Progenitor cell of endocrine pancreas (in vitro differentiated cells): ENCODE measurements at places on chromosomes 1 and 21.

DNA sequence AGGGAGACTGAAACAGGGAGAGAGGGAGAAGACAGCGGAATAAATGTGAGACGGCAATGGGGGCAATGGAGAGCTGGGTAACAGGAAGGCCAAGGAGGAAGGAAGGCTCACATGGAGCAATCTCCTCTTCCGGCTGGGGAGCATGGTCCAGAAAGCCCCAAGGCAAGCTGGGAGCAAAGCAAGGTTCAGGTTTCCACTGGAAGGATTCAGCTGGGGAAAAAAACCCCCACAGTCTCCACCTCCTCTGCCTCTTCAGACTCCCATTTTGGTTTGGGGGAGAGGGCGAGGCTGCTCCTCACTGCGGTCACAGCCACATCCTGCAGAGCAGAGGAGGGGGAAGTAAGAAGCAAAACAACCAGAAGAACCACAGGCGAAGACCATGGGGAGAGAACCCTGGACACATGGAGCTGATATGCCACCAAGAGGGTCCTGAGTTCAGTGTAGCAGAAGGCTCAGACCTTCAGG, 650 bp downstream of the TNFAIP8L2 start:
- DNase-seq, result no peak

GRCh38 chr1:91273875-91274274, 130.8 kb downstream of the HFM1 start:
- no peak for DNase-seq

DNA sequence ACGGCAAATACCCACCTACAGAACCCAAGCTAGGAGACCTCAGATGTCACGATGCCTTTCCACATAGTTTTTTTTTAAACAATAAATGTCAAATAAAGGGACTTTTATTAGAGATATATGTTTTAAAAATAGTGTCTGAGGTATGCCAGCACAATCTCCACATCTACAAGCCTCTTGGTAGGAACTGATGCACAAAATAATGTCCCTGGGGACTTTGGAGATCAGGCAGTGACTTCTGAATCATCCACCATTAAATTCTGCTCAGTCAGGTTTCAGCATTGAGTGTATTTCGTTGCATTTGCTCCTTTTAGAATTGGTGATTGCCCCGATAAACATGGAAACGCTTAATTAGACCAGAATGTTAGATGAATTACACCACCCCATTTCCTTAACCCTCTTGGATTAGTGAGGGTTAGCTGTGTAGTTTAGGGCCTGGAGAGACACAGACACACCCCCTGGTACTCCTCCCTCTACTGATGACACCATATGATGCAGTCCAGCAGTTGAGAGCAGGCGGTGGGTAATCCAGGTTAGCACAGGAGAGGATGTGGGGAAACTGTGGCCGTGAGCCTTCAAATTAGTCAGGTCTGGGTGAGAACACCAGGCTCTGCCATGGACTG, 33.6 kb downstream of the LGR6 start:
- DNase-seq, result no peak

DNA sequence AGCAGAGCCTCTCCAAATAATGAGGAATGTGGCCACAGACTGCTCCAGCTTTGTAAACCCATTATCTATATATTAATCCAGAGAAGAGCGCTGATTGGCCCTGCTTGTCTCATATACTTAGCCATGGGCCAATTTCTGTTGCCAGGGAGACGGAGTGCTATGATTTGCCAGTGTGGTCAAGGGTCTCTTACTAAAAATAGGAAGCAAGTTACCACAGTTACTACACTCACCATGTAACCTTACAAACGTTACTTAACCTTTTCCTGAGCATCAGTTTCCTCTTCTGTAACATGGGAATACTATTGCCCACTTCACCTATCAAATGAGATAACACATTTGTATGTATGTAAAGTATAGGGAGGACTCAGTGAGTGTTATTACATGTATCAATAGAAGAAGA, 7.7 kb upstream of the S100A2 start:
- DNase-seq, result no peak

DNA sequence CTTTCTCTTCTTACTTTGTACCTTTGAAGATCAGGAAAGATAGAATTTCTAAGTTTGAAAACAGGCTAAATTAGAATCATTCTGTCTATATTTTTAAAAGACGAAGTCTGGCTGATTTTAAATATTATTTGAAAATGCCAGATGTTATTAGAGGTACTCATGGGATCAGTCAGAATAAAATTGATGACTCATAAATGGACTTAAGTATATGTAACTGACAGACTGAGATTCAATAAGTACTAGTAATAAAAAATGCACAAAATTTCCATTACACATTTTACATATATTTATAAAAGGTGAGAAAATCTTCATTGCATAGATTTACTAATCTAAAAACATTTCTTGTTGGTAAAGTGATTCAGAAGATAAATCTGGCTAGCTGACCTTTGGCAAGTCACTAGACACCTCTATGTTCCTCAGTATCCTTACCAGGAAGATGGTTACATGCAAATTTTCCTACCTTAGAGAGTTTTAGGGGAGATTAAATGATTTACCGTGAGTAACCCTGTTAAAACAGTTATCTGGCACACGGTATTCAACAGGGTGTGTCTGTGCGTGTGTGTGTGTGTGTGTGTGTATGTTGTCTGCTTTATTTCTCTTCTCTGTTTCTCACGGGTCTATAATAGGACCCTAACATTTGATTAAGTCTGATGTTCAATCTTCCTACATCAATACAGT, 189.0 kb downstream of the RUNX1 start:
- DNase-seq, result no peak

GRCh38 chr1:11355559-11356475, 82.8 kb downstream of the UBIAD1 start:
- DNase-seq, result no peak

- DNase-seq, result peak; percentile 48
Measured at GRCh38 chr1:33298623-33299277, 22.1 kb downstream of the A3GALT2 start.

DNA sequence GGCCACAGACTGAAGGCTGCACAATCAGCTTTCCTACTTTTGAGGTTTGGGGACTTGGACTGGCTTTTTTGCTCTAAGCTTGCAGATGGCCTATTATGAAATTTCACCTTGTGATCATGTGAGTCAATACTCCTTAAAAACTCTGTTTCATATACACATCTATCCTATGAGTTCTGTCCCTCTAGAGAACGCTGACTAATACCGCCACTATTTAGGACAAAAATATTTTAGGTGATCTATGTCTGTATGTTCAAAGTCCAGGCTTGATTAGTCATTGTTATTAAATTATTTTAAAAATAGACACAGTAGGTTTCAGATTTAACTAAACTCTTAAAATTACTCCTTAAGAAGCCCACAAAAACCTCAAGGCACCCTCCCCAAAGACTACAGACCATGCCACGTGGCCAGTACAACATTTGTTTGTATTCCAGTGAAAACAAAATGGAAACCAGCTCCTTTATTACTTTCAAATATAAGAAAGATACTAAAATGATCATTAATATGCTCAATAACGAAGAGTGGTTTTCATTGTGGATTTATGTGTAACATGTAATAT, 63.1 kb downstream of the TMPRSS15 start:
- no peak for DNase-seq

DNA sequence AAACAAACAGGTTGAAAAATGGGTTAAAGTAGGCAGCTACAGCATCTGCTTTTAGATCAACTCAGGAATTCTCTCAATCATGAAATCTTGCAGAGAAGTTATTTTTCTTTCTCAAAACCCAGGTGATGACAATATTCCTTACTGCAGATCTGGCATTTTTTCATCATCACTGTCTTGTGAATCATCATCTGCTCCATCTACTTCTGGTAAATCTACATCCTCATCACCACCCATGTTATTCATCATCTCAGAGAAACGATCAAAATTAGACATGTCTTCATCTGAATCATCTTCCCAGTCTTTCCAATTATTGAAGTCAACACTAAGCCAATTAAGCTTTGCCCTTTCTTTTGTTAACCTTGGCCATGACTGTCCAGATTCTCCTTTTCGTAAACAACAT, 21.8 kb downstream of the GBP2 start:
- DNase-seq, result no peak

DNA sequence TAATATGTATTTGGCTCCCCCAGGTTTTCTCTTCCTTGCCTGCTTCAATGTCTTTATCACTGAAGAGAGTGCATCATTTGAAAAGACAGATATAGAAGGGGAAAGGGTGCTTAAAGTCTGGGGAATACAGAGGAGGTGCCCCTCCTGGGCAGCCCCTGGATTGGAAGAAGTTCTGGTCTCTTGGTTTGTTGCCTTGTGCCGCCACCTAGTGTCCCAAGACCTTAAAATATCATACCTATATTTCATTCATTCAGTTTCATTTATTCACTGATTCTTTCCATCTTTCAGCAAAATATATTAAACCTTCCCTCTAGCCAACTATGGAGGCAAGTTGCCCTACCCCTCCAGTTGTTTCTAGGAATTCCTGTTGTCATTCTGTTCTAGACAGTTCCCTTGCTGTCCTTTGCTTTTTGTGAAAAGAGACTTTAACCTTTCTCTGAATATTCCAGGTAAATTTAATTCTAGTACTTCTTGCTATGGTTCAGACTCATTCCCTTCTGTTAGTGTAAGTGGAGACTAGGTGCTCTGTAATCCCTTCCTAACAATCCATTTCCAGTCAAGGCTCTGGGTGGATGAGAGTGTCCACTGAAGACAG, 56.1 kb downstream of the MEF2D start:
- DNase-seq, result no peak

DNA sequence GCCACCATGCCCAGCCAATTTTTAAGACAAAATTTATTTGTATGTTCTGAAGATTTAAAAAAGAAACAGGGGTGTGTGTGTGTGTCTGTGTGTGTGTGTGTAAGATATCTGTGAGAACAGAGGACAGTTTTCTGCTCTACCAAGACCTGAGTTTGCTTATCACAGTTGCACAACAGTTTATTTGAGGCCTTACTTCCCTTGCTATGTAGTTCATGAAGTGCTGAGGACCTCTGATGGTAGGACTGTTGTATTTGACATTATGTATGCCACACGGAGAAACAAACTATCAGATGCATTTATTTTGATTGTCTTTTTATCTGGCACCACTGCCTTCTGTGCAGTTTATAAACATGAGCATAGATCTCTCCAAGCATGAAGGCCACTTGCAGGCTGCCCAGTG, 355.2 kb downstream of the PBX1 start:
- no peak for DNase-seq

GRCh38 chr1:115219927-115220326, 118.1 kb downstream of the NGF start:
- DNase-seq, result no peak

- DNase-seq, result no peak
Measured at GRCh38 chr21:44927587-44928461, 7.1 kb upstream of the ITGB2 start.

DNA sequence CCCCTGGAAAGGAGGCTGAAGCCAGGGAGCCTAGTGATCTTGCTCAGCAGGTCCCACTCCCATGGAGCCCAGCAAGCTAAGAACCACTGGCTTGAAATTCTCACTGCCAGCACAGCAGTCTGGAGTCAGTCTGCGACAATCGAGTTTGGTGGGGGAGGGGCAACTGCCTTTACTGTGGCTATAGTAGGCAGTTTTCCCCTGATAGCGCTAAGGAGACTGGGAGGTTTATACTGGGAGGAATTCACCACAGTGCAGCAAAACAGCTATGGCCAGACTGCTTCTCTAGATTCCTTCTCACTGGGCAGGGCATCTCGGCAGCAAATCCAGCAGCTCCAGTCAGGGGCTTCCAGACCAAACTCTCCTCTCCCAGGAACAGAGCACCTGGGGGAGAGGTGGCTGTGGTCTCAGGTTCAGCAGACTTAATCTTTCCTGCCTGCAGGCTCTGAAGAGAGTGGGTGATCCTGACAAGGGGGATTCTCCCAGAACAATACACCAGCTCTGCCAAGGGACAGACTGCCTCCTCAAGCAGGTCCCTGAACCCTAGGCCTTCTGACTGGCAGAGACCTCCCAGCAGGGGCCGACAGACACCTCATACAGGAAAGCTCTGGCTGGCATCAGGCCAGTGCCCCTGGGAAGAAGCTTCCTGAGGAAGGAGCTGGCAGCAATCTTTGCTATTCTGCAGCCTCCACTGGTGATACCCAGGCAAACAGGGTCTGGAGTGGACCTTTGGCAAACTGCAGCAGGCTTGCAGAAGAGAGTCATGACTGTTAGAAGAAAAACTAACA, 548.5 kb upstream of the NEGR1 start:
- DNase-seq, result no peak

DNA sequence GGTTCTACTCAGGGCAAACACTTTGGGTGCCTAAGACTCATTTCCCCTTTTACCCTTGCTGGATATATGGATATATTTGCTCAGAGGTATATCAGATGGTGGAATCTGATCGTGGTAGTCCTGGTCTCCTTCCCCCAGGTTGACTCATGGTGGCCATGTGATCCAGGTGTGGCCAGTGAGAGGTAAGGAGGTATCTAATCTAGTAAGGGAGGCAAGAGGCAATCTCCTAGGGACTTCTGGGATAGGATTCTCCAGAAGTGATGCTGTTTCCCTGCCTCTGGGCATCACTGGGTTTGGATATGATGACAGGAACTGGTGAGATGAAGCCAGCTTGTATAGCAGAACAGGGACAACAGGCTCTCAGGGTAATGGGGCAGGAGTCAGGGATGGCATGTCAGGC, 8.5 kb upstream of the DENND2D start:
- DNase-seq, result no peak

DNA sequence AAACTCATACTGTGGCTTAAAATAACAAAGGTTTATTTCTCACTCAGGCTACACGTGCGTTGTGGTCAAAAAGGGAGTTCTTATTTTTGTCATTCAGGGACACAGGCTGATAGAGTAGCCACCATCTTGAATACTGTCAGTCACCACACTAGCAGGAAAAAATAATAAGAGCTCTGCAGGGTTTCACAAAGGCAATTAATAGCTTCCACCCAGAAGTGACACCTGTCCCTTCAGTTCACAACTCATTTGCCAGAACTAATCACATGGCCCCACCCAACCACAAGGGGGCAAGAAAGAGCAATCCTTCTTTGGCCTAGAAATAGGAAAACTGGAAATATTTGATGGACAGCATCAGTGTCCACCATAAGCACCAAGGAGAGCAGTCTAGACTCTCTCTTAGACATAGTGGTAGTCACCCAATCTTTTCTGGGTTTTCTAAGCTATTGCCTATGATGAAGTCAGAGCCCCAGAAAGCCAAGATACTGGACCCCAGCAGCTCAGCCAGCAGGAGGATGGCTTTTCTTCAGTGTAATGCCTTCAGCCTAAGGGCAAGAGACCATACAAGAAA, 8.2 kb downstream of the HAPLN2 start:
- no peak for DNase-seq

DNA sequence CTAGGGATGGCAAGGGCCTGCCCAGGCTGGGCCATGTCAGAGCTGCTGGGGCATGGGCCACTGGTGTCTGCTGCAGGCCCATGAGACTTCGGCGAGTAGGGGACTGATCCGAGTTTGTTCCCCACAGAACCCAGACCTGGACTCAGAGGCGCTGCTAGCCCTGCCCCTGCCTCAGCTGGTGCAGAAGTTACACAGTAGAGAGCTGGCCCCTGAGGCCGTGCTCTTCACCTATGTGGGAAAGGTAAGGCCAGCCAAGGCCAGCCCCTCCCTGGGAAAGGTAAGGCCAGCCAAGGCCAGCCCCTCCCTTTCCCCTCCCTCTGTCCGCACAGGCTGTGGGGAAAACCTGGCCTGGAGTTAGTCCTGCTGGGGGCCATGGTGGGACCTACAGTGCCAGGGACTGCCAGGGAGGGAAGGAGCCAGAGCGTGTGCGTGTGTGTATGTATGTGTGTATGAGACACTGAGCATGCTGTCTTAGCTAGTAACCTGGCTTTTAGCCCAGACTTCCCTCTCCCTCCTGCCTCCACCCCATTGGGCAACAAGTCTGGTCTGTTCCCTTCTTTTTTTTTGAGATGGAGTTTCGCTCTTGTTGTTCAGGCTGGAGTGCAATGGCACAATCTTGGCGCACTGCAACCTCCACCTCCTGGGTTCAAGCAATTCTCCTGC, 8.0 kb downstream of the FAAH start:
- peak; percentile 30 for DNase-seq

- DNase-seq, result no peak
Measured at GRCh38 chr1:75134647-75135572, 722 bp downstream of the LHX8 start.
